ENCODE measurements at places on chromosomes 3 and 15.

DNA sequence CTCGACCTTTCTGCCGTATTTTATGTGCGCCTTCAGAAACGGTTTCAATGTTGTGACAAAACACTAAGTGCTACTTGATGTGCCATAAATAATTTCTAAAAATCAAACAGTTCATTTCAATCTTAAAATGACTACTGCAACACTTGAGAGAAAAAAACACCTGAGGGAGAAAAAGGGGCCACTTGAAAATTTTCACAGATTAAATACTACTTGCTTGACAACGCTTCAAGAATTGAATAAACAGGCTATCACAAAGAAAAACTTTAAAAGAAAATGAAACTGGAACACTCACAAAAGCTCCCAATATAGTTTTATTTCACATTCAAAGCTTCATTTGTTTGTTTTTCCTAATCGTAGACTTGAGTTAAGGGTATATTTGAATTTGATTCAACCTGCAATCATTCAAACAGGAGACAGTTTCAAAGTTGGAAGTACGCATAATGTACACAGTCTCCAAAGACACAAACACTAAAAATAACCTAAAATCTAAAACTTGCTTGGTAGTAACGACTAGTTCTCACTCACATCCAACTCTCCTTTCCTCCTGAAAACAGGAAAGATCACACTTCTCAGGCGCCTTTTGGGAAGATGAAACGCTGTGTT, 380.7 kb downstream of the ERC2 start:
- no peak for DNase-seq

GRCh38 chr3:37864904-37865303, 3.2 kb downstream of the CTDSPL start:
- no peak for DNase-seq

DNA sequence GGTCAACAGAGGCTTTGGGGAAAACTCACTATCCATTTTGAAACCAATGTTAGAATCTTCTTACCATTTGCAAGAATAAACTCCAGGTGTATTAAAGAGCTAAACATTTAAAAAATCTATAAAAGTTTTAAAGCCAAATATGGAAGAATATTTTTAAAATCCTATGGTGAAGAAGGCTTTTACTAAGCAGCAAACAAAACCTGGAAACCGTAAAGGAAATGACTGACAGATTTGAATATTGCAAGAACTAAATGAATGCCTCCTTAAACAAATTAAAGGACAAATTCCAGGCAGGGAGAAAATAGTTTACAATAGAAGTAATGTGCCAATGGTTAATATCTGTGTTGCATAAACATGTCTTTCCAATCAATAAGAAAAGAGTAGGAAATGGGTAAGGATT, 68.1 kb downstream of the KLF15 start:
- DNase-seq = no peak

GRCh38 chr3:150302246-150302645, 105.9 kb upstream of the TSC22D2 start:
- DNase-seq = no peak

DNA sequence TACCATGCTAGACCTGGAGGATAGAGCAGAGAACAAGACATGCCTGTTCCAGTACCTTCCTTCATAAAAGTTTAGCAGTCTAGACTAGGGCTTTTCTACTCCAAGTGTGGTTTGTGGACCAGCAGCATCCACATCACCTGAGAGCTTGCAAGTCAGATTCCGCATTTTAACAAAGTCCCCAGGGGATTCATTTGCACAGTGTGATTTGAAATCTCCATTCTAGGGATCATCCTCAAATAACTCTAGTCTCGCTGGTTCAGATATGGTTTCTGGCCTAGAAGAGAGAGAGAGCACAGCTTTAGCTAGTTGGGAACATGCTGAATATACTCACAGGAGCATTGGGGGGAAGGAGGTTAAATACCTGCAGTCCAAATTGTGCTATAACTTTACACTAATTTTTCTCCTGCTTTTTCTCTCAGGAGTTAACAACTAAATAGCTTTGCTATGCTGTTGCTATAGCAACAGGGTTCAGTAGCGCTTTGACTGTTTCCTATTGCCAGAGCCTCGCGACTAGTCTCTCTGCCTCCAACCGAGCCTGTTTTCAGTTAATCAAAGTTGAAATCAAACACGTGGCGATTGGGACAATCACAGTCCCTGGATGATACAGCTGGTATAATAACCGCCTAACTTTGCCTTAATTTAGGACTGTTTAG, 64.0 kb upstream of the RASGRF1 start:
- DNase-seq = no peak

DNA sequence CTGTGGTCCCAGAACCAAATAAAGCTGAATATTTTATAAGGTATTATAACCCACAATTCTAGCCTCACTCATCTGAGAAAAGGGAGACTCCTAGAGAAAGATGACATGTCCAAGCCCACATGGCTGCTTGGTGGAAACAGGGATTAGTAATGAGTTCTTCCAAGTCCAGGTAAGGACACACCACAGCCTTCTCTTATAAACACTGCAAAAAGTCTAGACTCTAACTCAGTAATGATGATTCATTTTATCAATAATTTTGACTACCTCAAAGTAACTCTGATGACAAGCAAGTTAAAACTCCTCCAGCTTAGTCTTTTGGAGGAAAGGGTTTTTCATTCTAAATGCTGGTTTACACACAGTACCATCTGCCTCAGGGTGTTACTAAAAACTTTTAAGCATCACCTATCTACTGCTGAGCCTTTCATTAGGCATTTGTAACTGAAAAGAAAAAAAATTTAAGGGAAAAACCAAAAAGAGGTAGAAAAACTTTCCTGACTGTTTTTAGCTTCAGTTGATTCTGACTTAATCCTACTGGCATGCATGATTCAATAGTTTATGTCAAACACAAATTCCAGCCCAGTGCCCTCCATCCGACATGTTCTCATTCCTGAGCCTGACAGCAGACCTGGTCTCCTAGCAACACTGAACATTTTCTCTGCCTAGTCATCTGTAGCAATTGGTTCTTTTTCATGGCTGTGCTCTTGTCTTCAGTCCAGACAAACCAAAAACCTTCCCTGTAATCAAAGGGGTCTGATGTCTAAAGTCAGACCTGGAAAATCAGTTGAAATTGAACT, 43.9 kb downstream of the P3H2 start:
- DNase-seq = no peak

DNA sequence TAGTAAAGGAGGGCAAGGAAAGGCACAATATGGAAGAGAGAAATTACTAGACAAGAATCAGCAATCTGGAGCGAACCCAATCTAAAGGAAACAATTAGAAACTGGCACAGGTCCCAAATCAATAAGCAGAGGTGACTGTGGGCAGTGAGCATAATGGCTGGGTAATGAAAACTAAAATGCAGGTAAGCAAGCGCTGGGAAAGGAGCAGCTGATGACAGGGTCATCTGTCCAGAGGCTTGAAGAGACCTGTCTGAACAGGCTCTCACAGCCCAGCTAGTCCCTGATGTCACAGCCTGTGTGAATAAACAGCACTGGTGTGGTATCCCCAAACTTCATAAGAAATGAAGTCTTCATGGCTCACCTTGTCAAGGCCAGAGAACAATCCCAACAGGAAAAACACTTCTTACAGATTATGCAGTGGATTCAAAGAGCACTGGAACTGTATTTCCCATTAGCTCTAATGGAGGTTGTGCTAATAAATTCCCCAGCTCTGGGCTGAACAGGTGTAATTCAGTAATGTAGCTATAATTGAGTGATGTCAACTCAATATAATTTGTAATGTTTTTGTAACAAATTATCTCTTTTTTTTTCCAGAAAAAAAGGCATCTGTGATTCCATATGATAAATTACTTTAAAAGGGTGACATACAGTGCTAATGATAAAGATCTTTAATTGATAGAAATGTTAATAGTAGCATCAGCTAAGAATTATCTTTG, 197.3 kb downstream of the FHIT start:
- DNase-seq = no peak
